MCF 10A (cell line): ENCODE measurements at places on chromosomes 1 and 21. TPM values are rescaled to one million over a fixed set of nuclear protein-coding genes. Genes with fewer than 3 reads are reported as not detected.

GRCh38 chr1:7507285-7508019 is 263.6 kb upstream of the VAMP3 start:
- no peak for DNase-seq

- no peak for DNase-seq
Measured at GRCh38 chr1:219582865-219583264, 30.0 kb downstream of the ZC3H11B start.

DNA sequence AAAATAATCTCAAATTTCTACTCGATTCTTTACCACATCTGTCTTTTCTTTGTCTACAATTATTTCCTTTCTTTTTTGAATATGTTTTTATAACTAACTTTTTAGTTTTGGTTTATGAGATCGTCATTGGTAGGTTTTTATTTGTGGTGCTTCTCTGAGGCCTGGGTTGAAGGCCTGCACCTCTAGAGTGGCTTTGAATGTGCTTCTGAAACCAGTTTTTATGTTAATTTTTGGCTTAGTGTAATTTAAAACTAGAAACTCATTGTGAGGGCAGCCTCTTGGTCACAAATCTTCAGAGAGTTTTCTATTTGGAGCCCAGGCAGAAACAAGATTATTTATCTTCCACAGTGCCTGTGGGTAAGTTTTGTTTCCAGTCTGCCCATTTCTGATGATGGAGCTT is 187.0 kb downstream of the GPATCH2 start:
- no peak for DNase-seq

GRCh38 chr1:30735668-30736498 is 12.5 kb upstream of the MATN1 start:
- no peak for DNase-seq

GRCh38 chr1:54754486-54755285 is 9.6 kb downstream of the PARS2 start:
- no peak for DNase-seq

The PTPRF gene
- total RNA-seq = 67.2 and 87.1 TPM in 2 replicates

The STXBP3 gene
- total RNA-seq = 47.4 and 58.4 TPM in 2 replicates

The TMEM200B gene
- not detected in 2 replicates for total RNA-seq

The NR1I3 gene
- not detected in 2 replicates for total RNA-seq
